ENCODE measurements at places on chromosomes 6 and 20. TPM values are rescaled to one million over a fixed set of nuclear protein-coding genes. Genes with fewer than 3 reads are reported as not detected.

Gene MOXD1
- total RNA-seq, result 209 TPM

Gene ASIP
- not detected for total RNA-seq

Gene VARS2
- total RNA-seq, result 26.7 TPM

Gene CLPSL1
- total RNA-seq, result not detected

Gene FGD2
- 10.9 TPM for total RNA-seq

Gene RGS19
- 10.7 TPM for total RNA-seq

Gene JPH2
- 22.8 TPM for total RNA-seq

Gene FHL5
- total RNA-seq, result 0.93 TPM

Gene PGBD1
- total RNA-seq, result 6.4 TPM

Gene ADNP
- 59.9 TPM for total RNA-seq

Gene UTRN
- 295 TPM for total RNA-seq

Gene ADGRG6
- 37.0 TPM for total RNA-seq

Gene ZNF341
- total RNA-seq, result 3.1 TPM

Gene ANKRD6
- 22.6 TPM for total RNA-seq

Gene PPP1R14C
- total RNA-seq, result 17.6 TPM

Gene NRSN1
- 0.12 TPM for total RNA-seq

Gene ZNF318
- 15.3 TPM for total RNA-seq

Gene BMP5
- 4.9 TPM for total RNA-seq

Gene BPIFA1
- total RNA-seq, result not detected

Gene SEMG1
- not detected for total RNA-seq
